Fibroblast of lung (primary cell): ENCODE measurements at places on chromosomes 5 and 9.
A peak's percentile ranks its signal among the peaks of the same experiment; 100 is the strongest.

- DNase-seq = peak; percentile 72
Measured at GRCh38 chr5:43967165-43967564, 364.2 kb downstream of the NNT start.

DNA sequence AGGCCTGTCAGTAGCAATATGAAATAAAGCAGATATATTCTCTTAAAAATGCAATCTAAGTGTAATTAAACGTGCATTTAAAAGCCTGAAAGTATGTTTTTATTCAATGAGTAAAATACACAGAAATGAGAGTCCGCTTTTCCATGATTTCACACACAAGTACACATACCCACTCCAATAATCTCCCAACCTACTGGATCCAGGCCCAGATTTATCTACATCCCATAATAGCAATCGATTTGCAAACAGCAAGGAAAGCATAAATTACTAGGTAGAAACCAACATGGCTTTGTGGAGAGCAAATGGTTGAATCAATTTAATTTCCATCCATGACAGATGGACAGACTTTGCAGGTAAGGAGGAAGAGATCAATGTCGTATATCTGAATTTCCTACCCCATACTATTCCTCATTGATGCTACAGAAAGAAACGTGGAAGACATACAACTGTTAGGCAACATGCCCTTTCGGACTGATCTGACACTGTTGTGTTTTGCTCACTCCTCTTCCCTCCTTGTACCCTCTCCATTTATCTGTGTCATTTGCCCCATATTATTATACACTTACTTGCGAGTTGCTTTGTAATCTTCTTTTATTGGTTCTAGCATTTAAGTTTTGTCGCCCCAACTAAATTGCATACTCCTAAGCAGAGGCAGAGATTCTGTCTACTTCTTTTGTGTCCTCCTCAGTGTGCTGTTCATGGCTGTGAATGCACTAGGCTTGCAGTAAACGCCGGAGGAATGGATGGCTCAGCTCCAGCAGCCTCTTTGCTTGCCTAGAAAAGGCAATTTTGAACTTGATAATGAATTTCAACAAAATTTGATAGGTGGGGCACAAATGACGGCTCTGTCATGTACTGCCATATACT is 133.6 kb downstream of the NFIB start:
- DNase-seq = no peak

- peak; percentile 37 for DNase-seq
Measured at GRCh38 chr5:160105686-160106360, 13.4 kb downstream of the PWWP2A start.

GRCh38 chr9:129549139-129549538 is 71.8 kb downstream of the C9orf50 start:
- peak; percentile 20 for DNase-seq

DNA sequence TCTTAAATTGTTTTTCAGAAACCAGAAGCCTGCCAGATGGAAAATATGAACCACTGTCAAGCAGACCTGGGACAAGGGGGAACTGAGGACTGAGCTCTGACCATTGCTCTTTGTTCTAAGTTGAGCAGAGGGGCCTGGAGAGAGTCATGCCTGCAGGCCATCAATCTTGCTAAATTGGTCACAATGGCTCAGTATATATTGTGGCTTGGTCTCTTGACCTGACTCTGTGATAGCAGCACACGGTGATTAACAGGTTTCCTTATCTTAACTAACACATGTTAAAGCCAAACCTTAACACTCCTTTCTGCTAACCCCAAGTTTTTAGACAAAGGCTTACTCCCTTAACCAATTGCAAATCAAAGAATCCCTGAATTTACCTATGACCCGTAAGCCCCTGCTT is 1281.2 kb upstream of the NUDT12 start:
- DNase-seq = no peak

DNA sequence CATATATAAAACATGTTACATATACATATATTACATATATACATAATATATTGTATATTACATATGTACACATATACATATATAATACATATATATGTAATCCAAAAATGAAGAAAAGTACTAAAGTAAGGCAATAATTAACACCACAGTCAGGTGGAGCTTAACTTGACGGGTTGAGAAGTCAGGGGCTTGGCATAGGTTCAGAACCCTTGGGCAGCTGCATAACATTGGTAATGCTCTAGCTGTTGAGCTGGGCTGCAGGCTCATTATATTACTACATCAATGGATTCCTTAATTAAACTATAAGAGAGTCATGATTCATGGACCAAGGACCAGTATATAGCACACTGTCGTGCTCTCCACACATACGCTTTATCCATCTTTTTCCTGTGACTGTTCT is 435.2 kb upstream of the ADAMTS16 start:
- no peak for DNase-seq

- peak; percentile 54 for DNase-seq
Measured at GRCh38 chr5:135185481-135186065, 151.5 kb upstream of the PITX1 start.

- no peak for DNase-seq
Measured at GRCh38 chr9:88437210-88438146, 49.2 kb downstream of the SPIN1 start.

GRCh38 chr5:168972731-168973130 is 328.2 kb downstream of the SLIT3 start:
- no peak for DNase-seq

GRCh38 chr9:77512876-77513275 is 135.2 kb downstream of the GNA14 start:
- no peak for DNase-seq

DNA sequence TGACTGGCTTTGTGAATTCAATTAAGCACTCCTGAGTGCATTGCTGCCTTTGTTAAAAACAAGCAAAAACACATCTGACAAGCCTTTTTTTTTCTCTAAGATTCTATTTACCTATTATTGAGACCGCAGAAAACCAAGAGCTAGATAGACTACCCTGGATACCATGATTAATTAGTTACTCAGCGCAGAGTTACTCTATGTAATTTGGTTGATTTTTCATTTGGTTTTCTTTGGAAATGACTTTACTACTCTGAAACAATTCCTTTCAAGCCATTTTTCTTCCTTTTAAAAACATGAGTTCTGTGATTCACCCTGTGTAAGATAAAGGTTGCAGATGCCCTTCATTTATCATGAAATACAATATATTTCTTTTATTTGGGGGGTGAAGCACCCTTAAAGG is 421.6 kb upstream of the PIK3R1 start:
- peak; percentile 82 for DNase-seq

DNA sequence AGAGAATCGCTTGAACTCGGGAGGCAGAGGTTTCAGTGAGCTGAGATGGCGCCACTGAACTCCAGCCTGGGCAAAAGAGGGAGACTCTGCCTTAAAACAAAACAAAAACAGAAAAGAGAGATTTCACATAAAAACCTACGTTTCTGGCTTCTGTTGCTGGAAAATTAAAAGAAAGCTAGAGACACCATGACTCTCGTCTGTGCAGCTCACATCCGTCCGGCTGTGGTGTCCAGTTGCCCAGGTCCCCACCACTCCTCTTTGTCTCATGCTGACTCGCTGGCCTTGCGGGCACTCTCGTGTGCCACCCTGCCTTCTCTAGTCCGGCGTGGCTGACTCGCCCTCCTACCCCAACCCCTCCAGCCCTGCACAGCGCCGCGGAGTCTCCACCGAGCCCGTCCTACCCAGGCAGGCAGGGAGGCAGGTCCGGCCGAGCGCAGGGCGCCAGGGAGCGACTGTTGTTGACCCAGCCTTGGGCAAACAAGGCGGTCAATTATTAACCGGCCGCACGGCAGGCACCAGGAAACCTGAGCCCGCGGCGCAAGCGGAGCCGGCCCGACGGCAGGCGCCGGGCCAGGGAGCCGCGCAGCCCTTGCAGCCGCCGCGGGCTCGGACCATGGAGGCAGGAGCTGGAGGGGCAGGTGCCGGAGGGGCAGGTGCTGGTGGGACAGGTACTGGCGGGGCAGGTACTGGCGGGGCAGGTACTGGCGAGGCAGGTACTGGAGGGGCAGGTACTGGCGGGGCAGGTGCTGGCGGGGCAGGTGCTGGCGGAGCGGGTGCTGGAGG is at the start of gene PRRT1B:
Gene PRRT1B (plus strand): TSS at position 521 of the 783 bp plus-strand sequence. CDS start 93 bp downstream, at position 614.
- no peak for DNase-seq

DNA sequence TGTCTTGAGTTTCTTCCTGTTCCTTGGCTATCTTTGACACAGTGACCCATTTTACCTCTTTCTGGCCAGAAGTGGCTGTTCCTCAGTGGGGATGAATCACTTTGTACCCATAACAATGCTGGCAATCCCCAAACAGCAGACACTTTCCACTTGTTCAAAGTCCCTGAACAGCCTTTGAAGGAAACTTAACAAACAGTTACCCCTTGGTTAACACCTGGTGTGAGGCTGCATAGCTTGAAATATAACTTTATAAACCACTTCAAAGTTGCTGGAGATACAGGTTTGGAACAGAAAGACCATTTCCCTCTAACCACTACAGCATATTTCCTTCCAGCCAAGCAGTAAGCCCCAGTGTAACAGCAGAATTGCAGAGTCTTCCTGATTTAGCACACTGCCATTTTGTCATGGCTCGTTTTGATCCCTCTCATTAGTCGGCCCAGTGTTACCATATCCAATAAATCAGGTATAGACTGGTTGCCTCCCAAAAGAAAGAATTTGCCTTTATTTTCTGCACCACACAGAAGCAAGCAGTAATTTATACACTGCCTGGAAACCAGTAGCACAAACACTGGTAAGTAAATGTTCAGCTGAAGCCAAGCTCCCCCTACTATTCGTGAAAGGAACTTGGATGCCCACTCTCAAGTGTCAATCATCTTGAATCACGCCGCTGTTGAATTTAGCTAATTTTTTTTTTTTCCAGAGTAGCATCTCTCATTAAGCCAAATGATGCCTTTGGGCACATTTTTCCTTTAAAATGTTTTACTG is 225.9 kb downstream of the PIK3R1 start:
- no peak for DNase-seq

DNA sequence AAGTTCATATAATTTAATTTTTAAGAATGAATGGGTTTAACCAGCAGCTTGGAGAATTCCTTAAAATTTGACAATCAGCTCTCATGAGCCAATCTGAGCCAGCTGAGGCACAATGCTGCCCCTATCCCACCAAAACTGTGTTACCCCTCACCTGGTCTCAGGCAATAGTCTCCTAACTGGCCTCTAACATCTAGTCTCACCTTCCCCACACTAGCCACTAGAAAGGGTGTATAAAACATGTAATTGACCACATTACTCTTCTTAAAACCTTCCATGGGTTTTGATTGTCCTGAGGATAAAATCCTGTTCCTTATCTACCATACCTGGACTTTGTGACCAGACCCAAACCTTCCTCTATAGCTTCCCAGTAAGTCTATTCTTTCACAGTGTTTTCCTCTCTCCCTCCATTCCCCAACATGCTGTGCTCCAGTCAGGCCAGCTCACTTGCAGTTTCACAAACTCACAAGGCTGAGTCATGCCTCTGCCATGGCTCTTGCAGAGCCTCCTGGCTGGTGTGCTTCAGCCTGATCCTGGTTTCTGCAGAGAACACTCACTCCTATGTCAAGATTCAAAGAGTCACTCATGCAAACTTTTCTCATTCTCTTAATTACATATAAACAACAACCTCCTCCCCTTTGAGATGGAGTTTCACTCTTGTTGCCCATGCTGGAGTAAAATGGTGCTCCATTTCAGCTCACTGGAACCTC is 16.0 kb upstream of the ZCCHC7 start:
- peak; percentile 81 for DNase-seq
